ENCODE measurements at places on chromosomes 7 and 10.

GRCh38 chr7:80929619-80930018 is 10.8 kb upstream of the SEMA3C start:
- DNase-seq, result no peak

GRCh38 chr7:105249216-105249615 is 139.5 kb downstream of the SRPK2 start:
- DNase-seq, result no peak

DNA sequence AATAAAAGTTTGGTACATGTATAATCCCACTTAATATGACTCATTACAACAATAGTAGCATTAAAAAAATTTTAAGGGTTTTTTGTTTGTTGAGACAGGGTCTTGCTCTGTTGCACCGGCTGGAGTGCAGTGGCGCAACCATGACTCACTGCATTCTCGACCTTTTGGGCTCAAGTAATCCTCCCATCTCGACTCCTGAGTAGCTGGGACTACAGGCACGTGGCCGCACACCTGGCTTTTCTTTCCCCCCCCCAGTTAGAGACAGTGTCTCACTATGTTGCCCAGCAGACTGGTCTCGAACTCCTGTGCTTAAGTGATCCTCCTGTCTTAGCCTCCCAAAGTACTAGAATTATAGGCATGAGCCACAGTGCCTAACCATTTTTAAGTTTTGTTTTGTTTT is 40.7 kb downstream of the KMT2C start:
- no peak for DNase-seq

- DNase-seq, result no peak
Observed at GRCh38 chr10:86057708-86058107, 308.9 kb downstream of the GRID1 start.

GRCh38 chr7:18313965-18314364 is 181.6 kb upstream of the HDAC9 start:
- DNase-seq, result no peak

DNA sequence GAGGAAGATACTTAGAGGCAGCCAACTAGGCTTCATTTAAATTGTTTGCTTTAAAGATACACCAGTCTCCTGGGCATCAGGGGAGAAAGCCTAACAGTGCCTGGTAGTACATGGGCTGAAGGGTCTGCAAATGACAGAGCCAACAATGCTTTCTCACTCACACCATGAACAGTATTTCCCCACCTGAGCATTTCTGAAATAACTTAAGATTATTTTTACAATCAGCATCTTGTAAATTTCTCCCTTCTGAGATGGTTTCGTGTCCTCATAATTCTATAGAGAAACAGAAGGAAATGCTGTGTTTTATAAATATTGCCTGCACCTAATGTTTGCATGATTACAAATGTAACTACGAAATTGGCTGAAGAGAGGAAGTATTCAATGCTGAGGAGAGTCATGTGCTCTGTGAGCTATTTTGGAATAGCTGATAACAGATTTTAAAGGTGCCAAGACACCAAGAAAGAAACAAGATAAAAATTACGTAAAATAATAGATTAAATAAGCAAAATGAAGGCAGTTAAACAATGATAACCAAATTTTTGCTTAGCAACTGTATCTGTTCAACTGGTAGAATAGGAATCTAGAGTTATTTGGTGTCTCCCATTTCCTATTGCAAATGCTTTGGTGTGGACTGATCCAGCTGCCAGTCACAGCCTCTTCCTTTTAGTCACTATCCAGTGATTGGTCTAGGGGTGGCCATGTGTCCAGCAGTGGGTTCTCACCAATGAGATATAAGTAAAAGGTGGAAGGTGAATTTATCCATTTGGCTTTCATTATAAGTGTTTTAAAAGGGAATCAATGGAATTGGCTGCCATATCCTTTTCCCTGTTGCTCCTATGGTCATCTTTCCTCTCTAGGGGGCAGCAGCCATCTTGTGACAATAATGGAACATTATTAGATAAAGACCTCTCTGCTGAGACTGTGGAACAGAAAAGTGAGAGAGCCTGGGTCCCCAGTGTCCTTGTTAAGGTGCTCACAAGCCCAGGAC is 167.9 kb upstream of the SLC26A5 start:
- DNase-seq, result no peak

GRCh38 chr10:100374200-100374655 is 27.2 kb downstream of the SCD start:
- DNase-seq, result no peak

DNA sequence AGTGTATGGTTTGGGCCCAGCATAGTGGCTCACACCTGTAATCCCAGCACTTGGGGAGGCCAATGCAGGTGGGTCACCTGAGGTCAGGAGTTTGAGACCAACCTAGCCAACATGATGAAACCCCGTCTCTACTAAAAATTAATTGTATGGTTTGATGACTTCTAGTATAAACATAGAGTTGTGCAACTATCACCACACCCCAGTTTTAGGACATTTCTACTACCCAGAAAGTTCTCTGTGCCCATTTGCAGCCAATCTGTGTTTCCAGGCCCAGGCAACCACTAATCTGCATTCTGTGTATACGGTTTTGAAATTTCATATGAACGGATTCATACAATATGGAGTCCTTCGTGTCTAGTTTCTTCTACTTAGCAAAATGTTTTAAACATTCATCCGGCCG is 20.0 kb downstream of the CLIP2 start:
- DNase-seq, result no peak

DNA sequence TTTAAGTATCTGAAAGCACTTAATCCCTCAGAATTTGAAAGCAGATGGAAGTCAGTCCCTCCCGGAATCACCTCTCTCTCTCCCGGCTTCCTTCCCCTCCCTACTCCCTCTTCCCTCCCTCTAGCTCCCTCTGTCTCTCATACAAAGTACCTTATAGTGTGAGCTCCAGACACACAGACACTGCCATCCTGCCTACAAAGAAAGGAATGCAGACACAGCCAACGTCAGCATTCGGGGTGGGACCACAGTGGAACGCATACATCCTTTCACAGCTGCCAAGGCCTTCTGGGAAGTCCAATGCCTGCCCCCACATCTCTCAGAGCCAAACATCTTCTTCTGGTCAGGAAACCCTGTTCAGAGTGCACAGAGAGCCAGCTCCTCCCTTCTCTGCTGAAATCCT is 9.3 kb downstream of the NOD1 start:
- DNase-seq, result no peak

GRCh38 chr7:139422126-139422525 is 61.3 kb downstream of the KLRG2 start:
- no peak for DNase-seq

GRCh38 chr10:86004337-86004736 is 362.3 kb downstream of the GRID1 start:
- DNase-seq, result no peak

- no peak for DNase-seq
Observed at GRCh38 chr7:138307633-138308032, 152.4 kb upstream of the TRIM24 start.

GRCh38 chr7:139265673-139266072 is 34.6 kb downstream of the UBN2 start:
- DNase-seq, result no peak

GRCh38 chr10:97063271-97063982 is 122.3 kb downstream of the SLIT1 start:
- DNase-seq, result no peak

GRCh38 chr10:110876000-110876399 is 4.3 kb downstream of the PDCD4 start:
- DNase-seq, result no peak

DNA sequence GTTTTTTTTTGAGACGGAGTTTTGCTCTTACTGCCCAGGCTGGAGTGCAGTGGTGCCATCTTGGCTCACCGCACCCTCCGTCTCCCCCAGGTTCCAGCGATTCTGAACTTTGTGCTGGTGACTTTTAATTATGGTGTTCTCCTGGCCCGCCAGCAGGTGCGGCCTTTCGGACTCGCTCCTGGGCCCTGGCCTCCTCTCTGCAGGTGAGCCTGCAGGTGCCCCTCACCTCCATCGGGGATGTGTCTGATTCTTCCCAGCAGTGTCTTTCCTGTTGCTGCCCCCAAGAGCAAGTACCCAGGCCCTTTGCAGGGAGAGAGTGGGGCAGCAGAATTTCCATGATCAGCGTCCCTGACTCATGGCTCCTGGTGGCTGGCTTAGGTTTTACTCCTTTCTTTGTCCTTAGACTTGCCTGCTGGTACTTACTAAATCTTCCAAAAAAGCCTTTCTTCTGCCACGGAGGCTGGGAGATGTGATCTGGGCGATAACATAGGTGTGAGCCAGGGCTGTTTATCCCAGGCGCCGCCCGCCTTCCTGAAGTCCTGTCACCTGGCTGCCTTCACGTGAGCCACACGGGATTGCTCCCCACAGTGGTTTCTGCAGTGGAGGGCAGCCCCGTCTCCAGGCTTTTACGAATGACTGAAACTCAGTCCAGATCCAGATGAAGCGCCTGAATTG is 10.7 kb downstream of the WIPI2 start:
- DNase-seq, result no peak

DNA sequence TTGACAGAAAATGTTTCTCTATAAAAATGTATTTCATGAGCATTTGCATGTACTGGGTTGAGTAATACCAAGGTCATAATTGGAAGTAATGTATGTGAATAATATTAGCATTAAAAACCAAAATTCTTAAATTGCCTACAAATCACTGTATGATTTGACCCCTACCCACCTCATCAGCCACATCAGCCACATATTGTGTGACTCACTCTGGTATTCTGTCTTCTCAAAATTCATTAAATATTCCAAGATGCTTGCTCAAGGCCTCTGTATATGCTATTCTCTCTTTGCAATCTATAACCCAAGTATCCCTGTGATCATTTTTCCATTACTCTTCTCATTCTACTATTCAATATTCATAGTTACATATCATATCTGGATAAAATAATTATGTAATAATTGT is 21.4 kb downstream of the POT1 start:
- no peak for DNase-seq

DNA sequence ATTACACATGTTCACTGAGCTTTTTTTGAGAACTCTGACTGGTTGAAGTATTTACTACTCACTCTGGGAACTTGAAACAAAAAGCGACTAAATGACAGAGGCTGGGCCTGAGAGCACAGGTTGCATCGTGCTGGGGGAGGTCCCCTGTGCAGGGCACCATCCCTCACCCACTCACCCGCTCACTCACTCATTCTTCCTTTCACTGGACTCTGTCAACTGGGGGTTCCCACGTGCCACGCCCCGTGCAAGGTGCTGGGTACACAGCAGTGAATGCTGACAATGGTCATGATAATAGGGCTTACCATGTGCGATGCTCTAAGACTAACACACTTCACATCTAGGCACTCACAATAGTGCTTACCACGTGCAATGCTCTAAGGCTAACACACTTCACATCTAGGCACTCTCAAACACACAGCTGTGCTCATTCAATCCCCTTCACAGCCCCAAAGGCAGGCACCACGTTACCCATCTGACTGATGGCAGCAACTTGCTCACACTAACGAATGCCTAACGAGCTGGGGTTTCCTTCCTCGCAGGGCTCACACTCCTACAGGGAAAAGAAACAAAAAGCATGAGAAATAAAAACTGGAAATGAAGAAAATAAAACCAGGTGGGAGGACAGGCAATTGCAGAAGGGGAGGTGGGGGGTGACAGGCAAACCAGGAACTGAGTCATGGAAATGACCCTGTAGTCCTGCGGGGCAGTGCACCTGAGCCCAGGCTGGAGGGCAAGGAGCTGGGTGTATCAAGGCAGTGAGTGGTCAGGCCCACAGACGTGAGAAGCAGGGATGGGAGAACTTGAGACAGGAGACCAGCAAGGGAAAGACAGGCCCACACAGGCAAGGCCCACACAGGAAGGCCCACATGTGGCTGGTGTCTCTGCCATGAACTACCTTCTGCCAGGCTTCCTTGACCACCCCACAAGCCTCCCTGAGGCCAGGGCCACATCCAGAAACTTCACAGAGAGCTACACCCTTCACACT is 147.0 kb upstream of the FAM20C start:
- DNase-seq, result no peak

DNA sequence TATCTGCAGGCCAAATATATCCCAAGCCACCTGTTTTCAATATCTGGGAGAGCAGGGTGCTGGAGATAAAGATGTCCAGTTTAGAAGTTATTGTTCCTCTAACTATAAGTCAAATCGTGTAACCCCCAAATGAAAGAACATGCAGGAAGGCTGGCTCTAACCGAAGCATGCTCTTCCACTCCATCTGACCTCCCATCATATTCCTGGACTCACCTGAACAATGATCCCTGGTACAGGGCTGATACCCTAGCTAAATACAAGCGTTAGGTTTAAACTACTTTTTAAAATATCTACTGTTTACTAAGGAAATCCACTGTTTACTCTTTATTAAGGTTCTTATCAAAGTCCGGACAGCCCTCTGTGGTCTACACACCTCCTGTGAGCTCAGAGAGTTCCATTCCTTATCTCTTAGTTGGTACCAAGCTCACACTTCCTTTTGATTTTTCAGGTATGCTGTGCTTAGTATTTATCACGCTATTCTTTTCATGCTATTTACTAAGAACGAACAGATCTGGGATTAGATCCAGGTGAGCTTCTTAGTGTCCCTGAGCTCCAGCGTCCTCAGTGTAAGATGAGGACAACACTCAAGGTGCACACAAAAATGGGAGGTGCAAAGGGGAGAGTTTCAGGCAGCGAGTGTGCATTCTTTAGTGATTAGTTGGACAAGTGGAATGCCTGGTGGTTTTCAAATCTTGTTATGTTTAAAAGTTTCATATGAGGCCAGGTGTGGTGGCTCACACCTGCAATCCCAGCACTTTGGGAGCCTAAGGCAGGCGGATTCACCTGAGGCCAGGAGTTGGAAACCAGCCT is 23.6 kb upstream of the COBL start:
- DNase-seq, result no peak

DNA sequence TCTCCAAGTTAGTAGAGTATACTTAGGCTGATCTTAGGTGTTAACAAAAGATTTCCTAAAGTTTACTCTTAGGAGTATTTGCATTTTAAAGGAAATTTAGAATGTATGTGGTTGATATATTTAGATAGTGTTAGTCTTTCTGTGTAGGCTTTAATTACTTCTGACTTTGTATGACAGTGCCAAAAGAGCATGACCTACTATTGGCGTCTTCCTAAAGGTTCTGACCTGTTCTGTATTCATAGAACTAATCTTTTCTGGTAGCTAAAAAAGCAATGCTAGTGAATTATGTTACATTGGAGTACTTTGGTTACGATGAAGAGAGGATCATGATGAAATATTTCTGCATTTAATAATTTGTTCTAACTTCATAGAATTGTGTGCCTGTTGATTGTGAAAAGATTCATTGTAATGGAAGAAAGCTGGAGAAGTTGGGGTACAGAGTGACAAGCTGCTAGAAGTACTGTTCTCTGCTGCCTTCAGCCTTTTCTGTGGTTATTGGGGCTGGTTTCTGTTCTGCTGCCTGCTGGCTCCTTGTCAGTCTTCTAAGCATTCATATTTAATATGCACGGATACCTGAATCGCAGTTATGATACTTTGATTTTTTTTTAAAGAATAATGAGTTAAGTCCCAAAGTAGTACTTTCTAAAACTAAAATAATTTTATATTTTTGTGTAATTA is 13.2 kb downstream of the WAC start:
- DNase-seq, result no peak

DNA sequence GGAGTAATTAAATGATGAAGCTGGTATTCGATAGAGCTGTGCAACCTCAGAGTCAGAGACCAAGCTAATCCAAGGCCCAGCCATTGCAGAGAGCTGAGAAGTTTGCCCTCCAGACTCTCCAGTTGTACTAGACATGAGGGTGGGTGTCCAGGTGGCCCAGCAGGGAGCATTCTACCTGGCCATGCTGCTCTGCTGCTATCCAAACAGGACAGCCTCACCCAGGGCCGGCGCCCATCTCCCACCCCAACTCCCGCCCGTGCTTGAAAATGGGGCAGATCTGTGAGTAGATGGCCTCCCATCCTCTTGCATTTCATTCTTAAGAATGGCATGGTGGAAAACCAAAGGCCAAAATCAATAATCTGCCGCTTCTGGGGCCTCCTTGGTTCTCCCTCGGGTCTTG is 124.2 kb downstream of the TCERG1L start:
- DNase-seq, result no peak

All from thymus (tissue), 14 donors.